T-helper 22 cell (primary cell): ENCODE measurements at places on chromosomes 2 and 18.

GRCh38 chr18:45916302-45916701 is 50.8 kb downstream of the EPG5 start:
- DNase-seq: no peak

DNA sequence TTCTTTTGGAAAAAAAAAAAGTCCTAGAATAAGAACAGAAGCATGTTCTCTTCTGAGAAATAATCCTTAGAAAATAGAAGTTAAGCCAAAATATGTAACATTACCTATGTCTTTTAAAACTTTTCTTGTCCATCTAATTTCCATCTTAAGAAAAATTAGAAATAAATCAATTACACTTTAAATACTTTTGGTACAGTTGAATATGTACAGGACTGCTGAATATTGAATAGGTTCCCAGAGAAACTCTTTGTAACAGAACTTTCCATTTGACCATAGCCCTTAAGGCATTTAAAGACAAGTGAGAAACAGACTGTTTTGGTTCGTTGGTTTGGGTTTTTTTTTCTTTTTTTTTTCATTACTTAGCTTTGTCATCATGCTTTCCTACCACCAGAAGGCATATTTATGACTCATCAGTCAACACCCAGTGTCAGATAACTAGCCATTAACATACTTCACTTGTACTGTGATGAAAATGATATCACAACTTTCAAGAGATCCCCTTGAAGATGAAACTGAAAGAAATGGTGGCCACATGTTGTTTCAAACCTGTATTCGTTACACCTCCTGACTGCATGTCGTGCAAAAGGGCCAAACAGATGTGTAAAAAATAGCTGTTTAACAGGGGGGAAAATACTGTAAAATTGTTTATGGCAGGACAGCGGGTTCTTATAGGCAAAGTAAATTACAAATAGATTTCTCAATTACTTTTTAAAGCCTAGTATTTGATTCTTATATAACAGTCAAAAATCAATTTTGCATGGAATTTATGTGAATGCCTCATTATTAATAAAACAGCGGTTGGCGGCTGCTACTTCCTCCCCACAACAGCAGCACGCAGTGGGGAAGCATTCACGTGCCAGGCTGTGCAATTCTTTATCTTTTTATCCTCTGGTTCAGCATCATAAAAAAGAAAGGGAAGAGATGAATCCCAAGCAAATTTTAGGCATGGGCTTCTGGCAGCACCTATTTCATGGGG is 280.7 kb upstream of the HNRNPA3 start:
- DNase-seq: no peak

DNA sequence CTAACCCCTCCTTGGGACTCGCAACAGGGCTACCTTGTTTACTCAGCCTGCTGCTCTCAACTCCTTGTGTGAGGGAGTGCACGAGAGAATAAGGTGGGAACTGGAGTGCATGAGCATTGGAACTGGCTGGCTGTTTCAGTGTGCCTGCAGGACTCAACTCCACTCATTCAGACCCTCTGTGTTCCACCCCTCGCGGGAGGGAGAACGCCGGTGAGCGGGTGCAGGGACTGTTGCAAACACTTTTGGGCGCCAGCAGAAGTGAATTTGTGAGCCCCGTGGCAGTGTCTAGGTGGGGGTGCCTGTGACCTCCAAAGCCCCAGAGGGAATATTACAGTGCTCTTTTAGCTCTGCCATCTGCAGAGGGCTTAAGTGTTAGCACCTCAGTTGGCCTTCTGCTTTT is 1978.3 kb upstream of the PIK3C3 start:
- DNase-seq: no peak

GRCh38 chr2:237060534-237061312 is 25.0 kb upstream of the COPS8 start:
- DNase-seq: no peak

- no peak for DNase-seq
Observed at GRCh38 chr2:71685941-71686611, 232.7 kb downstream of the DYSF start.

- no peak for DNase-seq
Observed at GRCh38 chr2:164655750-164656149, 34.5 kb upstream of the GRB14 start.

GRCh38 chr2:159090514-159091201 is 122.2 kb downstream of the TANC1 start:
- DNase-seq: no peak

DNA sequence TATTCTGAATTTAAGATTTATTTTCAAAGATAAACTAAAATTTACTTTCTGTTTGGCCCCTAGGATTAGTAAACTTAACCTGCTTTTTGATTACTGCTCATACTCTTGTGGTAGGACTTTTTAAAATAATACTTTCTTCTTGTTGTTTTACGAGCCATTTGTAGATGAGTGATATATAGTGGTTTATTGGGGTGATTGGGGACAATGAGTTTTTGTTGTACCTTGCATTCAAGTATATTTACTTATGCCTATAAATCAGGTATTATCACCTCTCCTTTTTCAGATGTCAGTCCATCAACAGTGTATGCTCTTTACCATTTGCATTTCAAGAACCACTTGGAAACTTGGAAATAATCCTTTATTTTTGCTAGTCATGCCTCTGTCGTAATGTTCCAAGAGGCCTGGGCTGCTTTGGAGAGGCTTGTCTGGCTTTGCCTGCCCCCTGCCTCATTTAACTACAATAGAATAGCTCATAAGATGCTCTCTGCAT is 131.3 kb downstream of the COMMD1 start:
- DNase-seq: no peak

GRCh38 chr2:104752504-104752903 is 101.4 kb upstream of the POU3F3 start:
- DNase-seq: no peak

DNA sequence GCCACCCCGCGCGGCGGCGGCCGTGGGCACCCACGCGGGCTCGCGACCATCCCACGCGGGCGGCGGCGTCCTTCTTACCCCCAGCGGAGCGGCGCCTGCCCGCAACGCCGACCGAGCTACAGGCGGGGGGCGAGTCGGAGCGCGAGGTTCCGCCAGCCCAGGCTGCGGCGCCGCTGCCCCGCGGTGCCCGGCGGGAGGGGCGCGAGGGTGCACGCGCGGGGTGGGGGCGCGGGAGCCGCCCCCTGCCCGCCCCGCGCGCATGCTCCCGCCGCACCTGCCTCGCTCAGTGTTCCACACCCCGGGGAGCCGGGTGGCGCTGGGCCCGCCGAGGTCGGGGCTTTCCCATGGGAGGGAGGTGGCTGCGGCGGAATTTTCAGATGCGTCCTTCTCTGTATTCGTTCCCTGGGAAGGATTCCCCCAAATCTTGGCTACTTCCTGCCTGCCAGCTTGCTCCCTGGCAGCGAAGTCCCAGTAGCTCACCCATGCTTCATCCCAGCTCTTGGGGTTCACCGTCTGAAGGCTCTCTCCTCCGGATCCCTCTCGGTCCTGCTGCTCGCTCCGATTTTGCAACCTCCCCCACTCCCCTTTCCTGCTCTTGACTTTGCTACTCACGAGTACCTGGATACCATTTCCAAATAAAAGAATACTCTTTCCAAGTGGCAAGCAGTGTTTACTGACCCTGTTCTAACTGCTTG is at the start of gene L3MBTL4:
L3MBTL4 (minus strand) TSS at position 189 of the 695 bp plus-strand sequence. CDS start 103,286 bp downstream, outside the sequence.
- DNase-seq: no peak

- DNase-seq: no peak
Observed at GRCh38 chr2:42922790-42923579, 130.6 kb upstream of the HAAO start.

DNA sequence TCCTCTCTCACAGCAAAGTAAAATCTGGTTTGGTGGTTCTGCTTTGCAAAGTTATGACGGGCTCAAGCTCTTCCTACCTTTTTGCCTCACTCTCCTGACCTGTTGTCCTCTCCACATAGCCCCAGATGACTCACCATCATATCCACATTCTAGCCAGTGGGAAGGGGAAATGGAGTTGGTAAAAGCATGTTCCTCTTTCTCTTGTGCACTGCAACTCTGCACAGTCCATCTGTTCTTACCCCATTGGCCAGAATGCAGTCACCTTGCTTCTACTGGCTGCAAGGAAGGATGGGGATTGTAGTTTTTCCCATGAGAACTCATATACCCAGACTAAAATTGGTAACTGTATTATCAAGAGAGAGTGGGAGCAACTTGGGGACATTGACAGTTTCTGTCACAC is 50.4 kb upstream of the SMIM21 start:
- no peak for DNase-seq

- no peak for DNase-seq
Observed at GRCh38 chr2:152330235-152330866, 4.6 kb upstream of the FMNL2 start.

GRCh38 chr2:159066541-159067156 is 98.2 kb downstream of the TANC1 start:
- no peak for DNase-seq

DNA sequence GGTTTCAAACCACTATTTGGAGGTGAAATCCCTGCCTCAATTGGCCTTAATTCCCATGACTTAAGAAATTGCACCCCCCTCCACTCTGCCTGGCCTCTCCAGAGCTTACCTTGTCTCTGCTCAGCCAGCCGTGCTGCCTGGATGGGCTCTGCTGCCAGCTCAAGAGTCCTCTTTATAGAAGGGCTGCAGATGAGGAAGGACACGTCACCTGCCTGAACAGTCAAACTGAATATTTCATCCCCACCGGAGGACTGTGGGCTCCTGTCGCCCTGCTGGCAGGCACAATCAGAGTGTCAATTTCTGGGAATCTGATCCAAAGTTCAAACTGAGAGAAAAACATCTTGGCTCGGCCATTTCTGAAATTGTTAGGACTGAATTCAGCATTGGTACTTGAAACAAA is at the start of gene OTOS:
OTOS (minus strand) TSS at position 148 of the 400 bp plus-strand sequence. CDS start 332 bp downstream, outside the sequence.
- no peak for DNase-seq

DNA sequence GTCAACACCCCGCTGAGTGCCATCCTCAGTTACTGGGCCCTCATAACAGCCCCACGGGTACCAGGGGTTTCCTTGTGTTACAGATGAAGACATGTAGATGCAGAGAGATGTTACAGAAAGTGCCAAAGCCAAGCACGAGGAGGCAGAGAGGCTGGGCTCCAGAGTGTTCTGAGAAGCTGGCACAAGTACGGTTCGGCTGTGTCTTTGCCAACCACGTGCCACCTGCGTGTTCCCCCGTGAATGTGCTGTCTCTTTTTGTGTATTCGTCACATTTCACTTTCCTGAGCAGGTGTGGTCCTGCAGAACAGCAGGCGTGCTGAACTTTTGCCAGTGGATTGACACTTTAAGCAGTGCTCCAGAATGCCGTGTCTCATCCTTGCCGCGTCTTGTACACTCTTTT is 124.6 kb downstream of the NCK2 start:
- DNase-seq: no peak

- no peak for DNase-seq
Observed at GRCh38 chr2:221488136-221488807, 83.8 kb downstream of the EPHA4 start.

- no peak for DNase-seq
Observed at GRCh38 chr18:9189491-9189890, 52.9 kb downstream of the ANKRD12 start.

DNA sequence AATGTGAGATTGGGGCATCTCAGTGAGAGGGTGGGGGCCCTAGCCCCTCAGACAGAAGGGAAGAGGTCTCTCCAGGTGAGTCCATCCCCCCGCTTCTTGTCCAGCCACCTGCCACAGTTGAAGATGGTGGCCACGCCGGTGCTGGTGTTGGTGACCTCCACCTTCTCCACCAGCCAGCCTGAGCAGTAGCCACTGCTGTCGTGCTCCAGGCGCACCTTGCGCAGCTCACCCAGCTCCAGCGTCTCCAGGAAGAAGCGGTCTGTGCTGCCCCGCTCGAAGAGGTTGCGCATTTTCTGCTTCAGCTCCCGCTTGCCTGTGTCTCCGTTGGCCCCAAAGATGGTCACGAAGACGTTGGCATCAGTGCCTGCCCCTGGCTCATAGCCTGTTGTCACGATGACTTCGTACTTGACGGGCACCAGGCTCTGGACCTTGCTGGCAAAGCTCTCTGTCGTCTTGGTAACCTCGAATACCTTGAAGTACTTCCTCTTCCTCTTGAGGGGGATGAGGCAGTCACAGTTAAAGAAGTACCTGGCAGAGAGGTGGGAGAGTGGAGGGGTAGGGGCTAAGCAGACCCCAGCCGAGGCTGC is 179.5 kb downstream of the LOXHD1 start:
- DNase-seq: no peak

GRCh38 chr2:151649966-151650365 is 84.3 kb downstream of the NEB start:
- DNase-seq: no peak

DNA sequence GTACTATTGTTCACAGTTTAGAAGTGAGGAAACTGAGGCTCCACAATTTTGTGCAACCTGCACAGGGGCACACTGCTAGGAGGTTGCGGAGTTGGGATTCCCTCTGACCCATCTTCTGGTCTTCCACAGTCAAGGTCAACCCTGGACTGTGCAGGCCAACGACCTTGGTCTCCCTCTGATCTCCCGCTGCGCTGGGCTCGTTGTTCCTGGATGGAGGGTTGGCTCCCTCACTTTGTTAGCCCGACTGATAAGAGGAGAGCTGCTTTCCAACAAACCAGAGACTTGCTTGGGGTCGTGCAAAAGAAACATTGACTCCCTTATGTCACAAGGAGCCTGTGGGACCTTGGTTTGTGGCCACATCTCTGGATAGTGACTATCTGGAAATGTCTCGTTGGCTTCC is 187.6 kb downstream of the MYCN start:
- no peak for DNase-seq

- DNase-seq: no peak
Observed at GRCh38 chr2:10919410-10919770, 7.7 kb downstream of the KCNF1 start.

- no peak for DNase-seq
Observed at GRCh38 chr2:113203217-113203530, 29.4 kb downstream of the PSD4 start.

GRCh38 chr2:191222507-191222906 is 22.7 kb upstream of the MYO1B start:
- no peak for DNase-seq

GRCh38 chr2:27211241-27211942 is 449 bp upstream of the ATRAID start:
- peak; percentile 68 for DNase-seq

DNA sequence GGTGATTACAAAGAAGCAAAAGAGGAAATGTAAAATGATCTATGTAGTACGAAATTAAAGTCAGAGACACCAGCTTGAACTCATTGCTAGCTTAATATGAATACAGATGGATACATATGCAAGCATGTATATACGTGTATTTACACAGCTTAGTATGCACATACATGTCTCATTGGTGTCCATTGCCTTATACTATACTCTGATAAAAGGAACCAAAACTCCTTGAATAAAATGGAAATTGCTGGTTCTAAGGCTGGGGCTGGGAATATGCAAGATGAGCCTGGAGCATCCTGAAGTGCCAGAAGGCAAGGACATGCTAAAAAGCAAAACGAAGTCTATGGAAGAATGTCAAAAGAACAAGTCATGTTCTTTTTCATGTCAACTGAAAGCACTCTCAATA is 1424.4 kb upstream of the SLC39A10 start:
- DNase-seq: no peak

- no peak for DNase-seq
Observed at GRCh38 chr2:121095257-121096080, 189.5 kb downstream of the TFCP2L1 start.

DNA sequence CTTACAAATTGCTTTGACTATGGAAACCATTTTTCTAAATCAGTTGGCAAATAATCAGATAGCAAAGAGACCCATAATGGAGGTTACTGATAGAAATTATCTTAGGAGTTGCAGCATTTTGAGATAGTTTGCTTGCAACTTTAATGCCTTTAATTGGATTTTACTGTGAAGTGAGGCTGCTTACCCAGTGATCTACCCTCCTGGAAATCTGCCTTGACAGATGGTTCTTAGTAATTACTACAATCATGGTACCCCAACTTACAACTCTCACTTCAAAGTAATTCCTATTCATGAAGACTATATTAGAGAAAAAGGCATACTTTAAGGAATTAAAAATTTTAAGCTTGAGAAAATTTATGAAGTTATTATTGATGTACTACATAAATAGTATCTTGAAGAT is 1288.6 kb upstream of the CDH2 start:
- DNase-seq: no peak
